ENCODE measurements at places on chromosomes 7 and 10.

GRCh38 chr7:140635345-140635744 lies 5.3 kb downstream of the DENND2A start:
- DNase-seq, result no peak

DNA sequence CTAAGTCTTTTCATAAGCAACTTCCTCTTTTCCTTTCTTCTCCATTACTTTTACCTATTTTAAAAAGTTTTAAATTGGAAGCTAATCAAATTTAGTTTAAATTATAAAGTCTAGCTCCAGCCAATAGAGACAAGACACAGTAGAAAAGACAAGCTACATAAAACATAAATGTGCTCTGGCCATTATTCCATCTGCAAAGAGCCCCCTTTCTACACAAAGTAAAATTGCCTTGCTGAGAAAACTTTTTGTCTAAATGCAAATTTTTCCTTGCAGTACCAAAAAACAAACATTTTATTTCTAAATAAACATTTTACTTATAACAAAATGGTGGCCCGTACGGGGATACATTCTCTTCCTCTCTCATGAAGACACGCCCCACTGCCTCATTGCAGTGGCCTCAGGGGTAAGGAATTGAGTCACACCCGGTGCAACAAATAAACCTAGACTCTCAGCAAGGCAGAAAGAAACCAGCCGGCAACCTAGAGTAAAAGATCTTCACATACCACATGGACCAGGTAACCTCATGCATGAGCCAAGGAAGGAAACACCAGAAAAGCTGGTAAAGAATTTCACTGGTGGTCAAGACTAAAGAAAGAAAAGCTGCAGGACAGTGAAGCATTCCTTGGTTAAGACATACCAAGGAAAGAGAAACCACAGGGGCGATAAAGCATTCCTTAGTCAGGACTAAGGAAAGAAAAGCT lies 71.6 kb upstream of the ZNF746 start:
- DNase-seq, result no peak

- DNase-seq, result no peak
These were observed 162.4 kb downstream of the SORCS1 start for GRCh38 chr10:107002068-107002467.

GRCh38 chr7:17123020-17123419 lies 175.4 kb upstream of the AHR start:
- DNase-seq, result no peak

DNA sequence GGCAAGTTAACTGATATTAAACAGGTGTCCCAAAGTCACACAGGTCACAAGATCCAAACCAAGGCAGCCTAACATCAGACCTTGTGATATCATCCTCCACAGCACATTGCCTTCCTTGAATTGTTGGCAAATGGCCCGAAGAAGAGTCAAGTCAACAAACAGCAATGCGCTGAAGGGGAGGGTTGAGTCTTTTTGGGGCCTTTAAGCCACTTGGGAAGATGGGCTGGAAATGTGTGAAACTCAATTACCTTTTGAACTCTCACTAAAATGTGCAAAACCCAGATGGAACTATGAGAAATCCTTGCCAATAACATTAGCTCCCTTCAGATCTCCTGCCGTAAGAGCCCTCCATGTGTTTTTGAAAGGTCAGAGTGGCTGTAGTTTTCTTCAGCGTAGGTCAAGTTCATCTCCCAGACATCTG lies 47.9 kb upstream of the STK17A start:
- no peak for DNase-seq

DNA sequence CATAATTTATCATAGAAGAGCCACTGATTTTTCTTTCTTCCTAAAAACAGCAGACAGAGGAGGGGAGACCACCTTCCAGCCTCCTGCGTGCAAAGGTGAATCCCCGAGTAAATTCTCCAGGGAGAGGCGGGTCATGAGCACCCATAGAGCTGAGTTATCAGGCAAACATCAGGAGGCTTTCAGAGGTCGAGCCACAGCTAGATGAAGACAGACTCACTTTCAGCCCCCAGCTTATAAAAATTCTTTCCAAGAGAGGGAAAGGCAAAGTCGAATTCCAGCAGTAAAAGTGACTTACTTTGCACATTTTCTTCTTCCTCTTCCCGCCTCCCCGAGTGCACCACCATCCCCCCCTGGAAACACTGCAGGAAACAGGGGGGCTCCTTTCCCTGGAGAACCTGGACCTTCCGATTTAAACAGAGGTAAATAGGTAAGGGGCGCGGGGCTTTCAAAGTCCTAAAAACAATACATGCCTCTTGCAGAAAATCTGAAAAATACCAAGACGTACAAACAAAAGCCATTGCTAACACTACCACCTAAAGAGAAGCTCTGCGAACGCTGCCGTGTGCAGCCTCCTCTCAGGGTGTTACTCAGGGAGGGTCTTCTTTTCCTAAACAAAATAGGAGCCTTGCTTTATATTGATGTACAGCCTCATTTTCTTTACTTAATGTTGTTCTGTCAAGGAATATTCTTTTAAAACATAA lies 163.8 kb downstream of the SVIL start:
- no peak for DNase-seq

GRCh38 chr7:112360681-112361080 lies 89.6 kb upstream of the IFRD1 start:
- no peak for DNase-seq

- no peak for DNase-seq
These were observed 11.3 kb upstream of the DPYSL4 start for GRCh38 chr10:132175408-132175807.

- DNase-seq, result no peak
These were observed 25.5 kb downstream of the GTF2IRD1 start for GRCh38 chr7:74479066-74479781.

GRCh38 chr10:3066317-3067117 lies 831 bp upstream of the PFKP start:
- no peak for DNase-seq

Measured in activated CD4-positive, CD25-positive, alpha-beta regulatory T cell (primary cell).